Forelimb muscle (tissue), 1 donor: ENCODE measurements at places on chromosomes 3 and 15. TPM values are rescaled to one million over a fixed set of nuclear protein-coding genes. Genes with fewer than 3 reads are reported as not detected.

Gene CMTM7
- 12.9 TPM for polyA plus RNA-seq

Gene NME9
- 0.90 TPM for polyA plus RNA-seq

Gene ARIH1
- 131 TPM for polyA plus RNA-seq

Gene THSD4
- polyA plus RNA-seq = 21.8 TPM

Gene LINGO1
- 6.3 TPM for polyA plus RNA-seq

Gene GOLGA6A
- polyA plus RNA-seq = 0.53 TPM

Gene CLDND1
- polyA plus RNA-seq = 73.8 TPM

Gene ARHGAP31
- polyA plus RNA-seq = 10.1 TPM

Gene PLCH1
- polyA plus RNA-seq = 0.32 TPM

Gene CATSPER2
- 2.1 TPM for polyA plus RNA-seq

Gene ZNF660
- polyA plus RNA-seq = 4.1 TPM
